GM12892 (cell line): ENCODE measurements at places on chromosomes 11 and 22.

GRCh38 chr11:112805658-112806057 lies 155.6 kb upstream of the NCAM1 start:
- DNase-seq = no peak

DNA sequence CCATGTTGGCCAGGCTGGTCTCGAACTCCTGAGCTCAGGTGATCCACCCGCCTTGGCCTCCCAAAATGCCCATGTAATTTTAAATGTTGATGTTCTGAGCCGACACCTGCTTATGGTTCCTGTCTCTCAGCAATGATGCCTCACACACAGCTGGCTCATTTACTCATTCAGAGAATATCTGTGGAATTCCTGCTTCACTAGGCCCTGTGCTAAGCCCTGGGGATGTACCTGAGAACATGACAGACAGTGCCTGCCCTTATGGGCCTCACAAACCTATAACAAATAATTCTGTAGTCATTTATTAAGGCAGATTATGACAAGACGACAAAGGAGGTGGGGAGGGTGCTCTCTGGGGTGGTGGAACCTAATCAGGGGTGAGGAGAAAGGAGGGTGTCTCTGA lies 93.7 kb downstream of the PRR5L start:
- DNase-seq = no peak

- no peak for DNase-seq
Measured at GRCh38 chr11:130738611-130739010, 177.7 kb downstream of the SNX19 start.

GRCh38 chr22:22369964-22370270 lies 125.3 kb downstream of the VPREB1 start:
- DNase-seq = no peak

DNA sequence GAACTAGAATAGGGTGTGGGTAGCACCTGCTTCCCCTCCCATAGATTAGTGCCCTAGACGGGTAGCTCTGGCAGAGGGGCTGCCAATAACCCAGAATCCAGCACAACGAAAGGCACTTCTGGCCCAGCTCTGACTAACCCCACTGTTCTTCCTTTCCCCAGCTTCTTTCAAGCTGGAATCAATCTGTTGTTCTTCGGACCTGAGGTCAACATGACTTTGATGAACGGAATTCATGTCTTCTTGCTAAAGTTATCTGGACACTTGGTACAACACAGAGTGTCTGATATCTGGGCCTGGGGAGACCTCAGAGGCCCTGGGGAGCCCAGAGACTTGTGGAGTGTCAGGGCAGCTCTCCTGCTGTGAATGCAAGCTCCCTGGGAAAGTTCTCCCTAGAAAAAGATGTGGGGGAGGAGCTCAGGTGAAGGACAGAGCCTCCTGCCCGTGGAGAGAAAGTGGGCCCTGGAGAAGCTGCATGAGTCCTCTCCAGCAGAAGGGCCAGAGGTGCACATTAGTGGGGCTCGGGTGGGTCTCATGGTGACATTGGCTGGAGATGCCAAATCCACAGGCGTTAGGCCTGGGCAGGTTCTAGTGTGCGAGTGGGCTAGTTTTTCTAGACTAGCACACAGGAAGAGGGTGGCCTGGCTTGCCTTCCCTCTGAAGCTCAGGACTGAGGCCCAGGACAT lies 6.3 kb downstream of the KCNJ11 start:
- DNase-seq = no peak

GRCh38 chr11:132821499-132821898 lies 710.8 kb downstream of the OPCML start:
- no peak for DNase-seq

DNA sequence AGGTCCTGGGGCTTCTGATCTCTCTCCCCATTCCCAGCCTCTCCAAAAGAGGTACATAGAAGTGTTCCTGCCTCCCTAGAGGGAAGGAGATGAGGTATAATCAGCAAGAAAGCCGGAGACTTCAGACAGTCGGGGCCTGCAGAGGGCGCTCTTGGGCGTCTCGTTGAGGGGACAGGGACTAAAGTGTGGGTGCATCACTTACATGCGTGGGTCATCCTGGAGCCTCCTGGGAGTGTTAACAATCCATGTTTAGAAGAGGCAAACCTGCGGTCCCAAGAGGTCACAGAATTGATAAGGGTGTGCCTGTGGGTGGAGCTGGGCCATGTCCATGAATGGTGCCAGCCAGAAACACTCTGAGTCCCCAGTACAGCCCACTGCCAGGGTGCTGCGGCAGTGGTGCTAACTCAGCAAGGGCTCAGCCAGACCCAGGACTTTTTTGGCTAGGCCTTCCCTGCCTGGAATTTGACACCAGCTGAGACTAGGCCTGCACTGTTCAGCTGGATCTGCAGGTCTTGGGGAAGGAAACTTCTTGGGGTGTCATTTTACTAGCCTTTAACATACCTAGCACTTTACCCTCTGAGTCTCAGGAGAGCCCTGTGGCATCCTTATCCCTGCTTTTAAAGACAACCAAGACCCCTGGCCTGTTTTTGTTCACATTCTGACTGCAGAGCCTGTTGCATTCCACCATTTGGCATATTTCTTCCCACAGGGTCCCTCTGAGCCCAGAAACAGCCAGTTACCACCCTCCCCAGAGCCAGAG lies 5.5 kb downstream of the YDJC start:
- DNase-seq = no peak

GRCh38 chr11:111474432-111474831 lies 37.8 kb downstream of the BTG4 start:
- DNase-seq = no peak

- DNase-seq = no peak
Measured at GRCh38 chr11:111642542-111642941, 40.3 kb downstream of the SIK2 start.

- no peak for DNase-seq
Measured at GRCh38 chr11:119361056-119361787, 14.7 kb upstream of the MFRP start.

DNA sequence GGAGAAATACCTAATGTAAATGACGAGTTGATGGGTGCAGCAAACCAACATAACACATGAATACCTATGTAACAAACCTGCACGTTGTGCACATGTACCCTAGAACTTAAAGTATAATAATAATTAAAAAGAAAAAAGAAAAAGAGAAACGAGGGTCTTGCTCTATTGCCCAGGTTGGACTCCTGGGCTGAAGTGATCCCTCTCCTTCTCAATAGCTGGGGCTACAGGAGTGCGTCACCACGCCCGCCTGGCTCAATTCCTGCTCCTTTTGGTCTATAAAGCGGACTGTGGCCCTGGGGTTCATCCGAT lies 521 bp upstream of the PTS start:
- no peak for DNase-seq
